Epithelial cell of alveolus of lung (primary cell): ENCODE measurements at places on chromosomes 1 and 21. TPM values are rescaled to one million over a fixed set of nuclear protein-coding genes. Genes with fewer than 3 reads are reported as not detected.

PRELP gene
- under 0.01 TPM in 2 replicates for total RNA-seq

ZNF697 gene
- 13.4 and 14.3 TPM in 2 replicates for total RNA-seq

BARHL2 gene
- total RNA-seq, result not detected in 2 replicates

SETSIP gene
- 0.26 TPM in 1 of 2 replicates, not detected in the other for total RNA-seq

ZBTB7B gene
- total RNA-seq, result 18.7 and 19.7 TPM in 2 replicates

IFNLR1 gene
- total RNA-seq, result 0.78 TPM in 1 of 2 replicates, not detected in the other

OR2T2 gene
- not detected in 2 replicates for total RNA-seq

MTX1 gene
- 70.7 and 116 TPM in 2 replicates for total RNA-seq

FLG2 gene
- not detected in 2 replicates for total RNA-seq

C8A gene
- total RNA-seq, result not detected in 2 replicates

WNT3A gene
- total RNA-seq, result not detected in 2 replicates

COL11A1 gene
- total RNA-seq, result 3.3 and 8.0 TPM in 2 replicates

PPP1R8 gene
- 39.8 and 40.7 TPM in 2 replicates for total RNA-seq

RHD gene
- total RNA-seq, result not detected in 2 replicates

RIMKLA gene
- 0.13 TPM in 1 of 2 replicates, not detected in the other for total RNA-seq

OR2L5 gene
- total RNA-seq, result not detected in 2 replicates

WDR64 gene
- not detected in 2 replicates for total RNA-seq

PGBD5 gene
- 0.80 and 1.3 TPM in 2 replicates for total RNA-seq
